ENCODE measurements at places on chromosomes 5 and 9. TPM values are rescaled to one million over a fixed set of nuclear protein-coding genes. Genes with fewer than 3 reads are reported as not detected.
A peak's percentile ranks its signal among the peaks of the same experiment; 100 is the strongest.

The PKN3 gene
- 4.5 TPM for total RNA-seq

The SLC46A2 gene
- total RNA-seq: not detected

The NUDT2 gene
- 17.6 TPM for total RNA-seq

The BRINP1 gene
- 2.0 TPM for total RNA-seq

The IRX1 gene
- total RNA-seq: not detected

The SPATA31E1 gene
- total RNA-seq: not detected

DNA sequence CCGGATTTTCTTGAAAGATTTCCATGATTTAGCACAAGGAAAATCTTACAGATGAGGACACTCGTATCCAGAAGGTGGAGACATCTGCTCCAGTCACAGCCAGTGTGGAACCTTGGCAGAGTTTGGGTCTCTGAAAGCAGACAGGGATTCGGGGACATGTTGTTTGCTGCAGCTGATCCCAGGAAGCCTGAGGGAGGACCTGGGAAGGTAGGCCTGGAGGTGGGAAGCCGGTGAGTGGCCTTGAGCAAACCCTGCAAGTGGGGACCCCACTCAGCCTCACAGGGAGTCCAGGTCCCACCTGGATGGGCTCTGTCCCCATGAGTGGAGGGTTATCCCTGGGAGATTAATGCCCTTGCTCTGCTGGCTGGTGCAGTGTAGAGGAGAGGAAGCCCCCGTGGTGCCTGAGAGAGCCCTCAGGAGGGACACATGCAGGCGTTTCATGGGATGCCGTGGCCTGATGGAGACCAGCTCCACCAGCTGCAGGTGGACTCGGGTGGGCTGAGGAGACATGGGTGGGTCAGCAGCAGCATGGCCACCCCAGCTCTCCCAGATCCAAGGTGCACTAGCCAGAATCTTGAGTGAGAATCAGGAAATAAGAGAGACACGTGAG is 7.8 kb downstream of the MRPS2 start:
- no peaks in the 10 kb centered on the region for H3K27me3 ChIP-seq
- H3K36me3 ChIP-seq: peaks cover 12% of the 10 kb centered on the region
- H3K4me1 ChIP-seq: no peaks in the 10 kb centered on the region
- no peak for DNase-seq
- H3K4me3 ChIP-seq: no peak overlapping the region

DNA sequence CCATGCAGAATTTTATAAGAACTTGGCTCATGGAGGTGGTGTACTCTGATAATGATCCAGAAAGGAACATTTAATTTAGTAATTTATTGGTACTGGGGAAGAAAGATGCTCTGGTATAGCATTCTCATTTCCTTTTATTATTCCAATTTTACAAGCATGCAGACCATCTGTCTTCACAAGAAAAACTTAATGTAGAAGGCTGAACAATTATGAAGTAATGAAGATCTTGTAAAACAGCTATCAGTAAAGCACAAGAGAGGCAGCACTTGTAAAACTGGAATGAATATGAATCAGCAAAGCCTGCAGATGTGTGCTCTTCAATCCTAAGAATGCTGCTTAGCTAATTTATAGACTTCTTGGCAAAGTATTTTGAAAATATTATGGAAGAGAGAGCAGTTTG is 300.0 kb downstream of the YTHDC2 start:
- H3K27me3 ChIP-seq: no peaks in the 10 kb centered on the region
- H3K36me3 ChIP-seq: no peaks in the 10 kb centered on the region
- H3K4me3 ChIP-seq: no peak overlapping the region
- no peak overlapping the region for H3K27ac ChIP-seq
- no peaks in the 10 kb centered on the region for H3K4me1 ChIP-seq

- no peaks in the 10 kb centered on the region for H3K27me3 ChIP-seq
- no peaks in the 10 kb centered on the region for H3K36me3 ChIP-seq
- H3K4me3 ChIP-seq: no peak overlapping the region
- no peak for DNase-seq
Observed at GRCh38 chr5:150177721-150178120, 11.1 kb downstream of the CDX1 start.

- no peaks in the 10 kb centered on the region for H3K4me1 ChIP-seq
- no peak overlapping the region for H3K4me3 ChIP-seq
- no peak overlapping the region for H3K27ac ChIP-seq
Observed at GRCh38 chr9:97845130-97845529, 7.9 kb upstream of the FOXE1 start.

- DNase-seq: no peak
- no peaks in the 10 kb centered on the region for H3K27me3 ChIP-seq
- no peaks in the 10 kb centered on the region for H3K4me1 ChIP-seq
- H3K27ac ChIP-seq: no peak overlapping the region
- H3K36me3 ChIP-seq: no peaks in the 10 kb centered on the region
Observed at GRCh38 chr5:167158588-167158987, 1132.9 kb upstream of the WWC1 start.

GRCh38 chr5:169128679-169129078 is 172.3 kb downstream of the SLIT3 start:
- no peak overlapping the region for H3K27ac ChIP-seq
- H3K4me3 ChIP-seq: no peak overlapping the region
- no peaks in the 10 kb centered on the region for H3K27me3 ChIP-seq
- H3K36me3 ChIP-seq: no peaks in the 10 kb centered on the region
- H3K4me1 ChIP-seq: no peaks in the 10 kb centered on the region

DNA sequence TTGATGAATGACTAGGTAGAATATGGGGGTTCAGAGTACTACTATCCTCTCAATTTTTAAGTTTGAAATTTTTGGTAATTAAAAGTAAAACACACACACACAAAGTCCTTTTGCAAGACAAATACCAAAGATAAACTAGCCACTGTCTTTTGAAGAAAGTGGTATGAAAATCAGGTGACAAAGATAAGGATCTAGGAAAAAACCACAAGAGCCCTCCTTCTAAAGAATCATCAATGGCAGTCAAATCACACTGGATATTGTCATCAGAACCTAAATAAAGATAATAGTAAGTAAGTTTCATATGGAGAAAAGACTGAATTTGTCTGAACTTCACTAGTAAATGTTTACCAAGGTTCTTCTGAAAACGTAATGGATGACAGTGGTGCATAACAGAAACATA is 30.5 kb upstream of the HK3 start:
- no peak for DNase-seq
- H3K27ac ChIP-seq: no peak overlapping the region
- H3K36me3 ChIP-seq: peaks cover 17% of the 10 kb centered on the region
- no peaks in the 10 kb centered on the region for H3K27me3 ChIP-seq
- no peak overlapping the region for H3K4me3 ChIP-seq

DNA sequence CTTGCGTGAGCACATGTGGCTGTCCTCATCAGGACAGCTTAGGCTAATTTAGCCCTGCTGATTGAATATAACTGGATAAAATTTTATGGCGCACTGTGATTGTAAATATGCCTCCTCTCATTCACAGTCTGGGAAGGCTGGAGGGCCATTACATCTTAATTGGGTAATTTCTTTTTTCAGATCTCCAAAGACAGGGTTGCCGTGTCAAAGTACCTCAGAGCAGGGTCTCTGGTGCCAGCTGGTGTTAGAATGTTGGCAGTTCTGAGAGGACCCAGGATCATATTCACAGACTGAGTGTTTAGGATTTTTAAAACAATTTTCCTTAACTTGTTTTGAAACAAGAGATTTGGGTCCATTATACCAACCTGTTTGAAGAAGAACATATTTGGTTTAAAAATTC is 455.7 kb upstream of the TLE4 start:
- no peak overlapping the region for H3K27ac ChIP-seq
- DNase-seq: no peak
- no peaks in the 10 kb centered on the region for H3K4me1 ChIP-seq
- H3K27me3 ChIP-seq: no peaks in the 10 kb centered on the region

DNA sequence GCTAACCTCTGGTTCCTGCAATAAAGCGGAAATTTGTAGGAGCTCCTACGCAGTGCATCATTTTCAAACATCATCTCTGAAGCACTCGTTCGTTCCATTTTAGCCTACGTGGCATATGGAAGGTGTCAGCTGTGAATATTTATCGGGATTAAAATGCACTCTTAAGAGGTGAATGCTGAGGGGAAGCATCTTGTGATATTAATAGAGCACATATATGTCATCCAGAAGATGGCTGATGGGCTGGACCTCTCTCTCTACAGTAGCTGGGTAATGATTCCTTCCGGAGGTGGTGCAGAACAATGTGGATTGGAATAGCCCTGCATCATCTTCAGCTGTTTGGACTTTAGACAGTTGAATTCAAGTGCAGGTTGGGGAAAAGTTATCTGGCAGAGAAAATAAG is 478.7 kb downstream of the DMAC1 start:
- no peaks in the 10 kb centered on the region for H3K27me3 ChIP-seq
- no peak overlapping the region for H3K27ac ChIP-seq
- H3K36me3 ChIP-seq: no peaks in the 10 kb centered on the region
- no peak for DNase-seq
- no peak overlapping the region for H3K4me3 ChIP-seq

- peaks cover 13% of the 10 kb centered on the region for H3K4me1 ChIP-seq
- H3K27ac ChIP-seq: no peak overlapping the region
- DNase-seq: no peak
Observed at GRCh38 chr5:82656341-82656761, 378.2 kb upstream of the RPS23 start.

- H3K4me3 ChIP-seq: no peak overlapping the region
- DNase-seq: no peak
- no peaks in the 10 kb centered on the region for H3K36me3 ChIP-seq
- no peaks in the 10 kb centered on the region for H3K27me3 ChIP-seq
Observed at GRCh38 chr5:128469912-128470311, 68.1 kb downstream of the FBN2 start.

GRCh38 chr5:53478411-53479044 is 1.9 kb upstream of the FST start:
- DNase-seq: no peak
- H3K36me3 ChIP-seq: no peaks in the 10 kb centered on the region
- peak overlapping the region; percentile 48 for H3K4me3 ChIP-seq
- no peak overlapping the region for H3K27ac ChIP-seq
- H3K27me3 ChIP-seq: no peaks in the 10 kb centered on the region
- no peaks in the 10 kb centered on the region for H3K4me1 ChIP-seq

DNA sequence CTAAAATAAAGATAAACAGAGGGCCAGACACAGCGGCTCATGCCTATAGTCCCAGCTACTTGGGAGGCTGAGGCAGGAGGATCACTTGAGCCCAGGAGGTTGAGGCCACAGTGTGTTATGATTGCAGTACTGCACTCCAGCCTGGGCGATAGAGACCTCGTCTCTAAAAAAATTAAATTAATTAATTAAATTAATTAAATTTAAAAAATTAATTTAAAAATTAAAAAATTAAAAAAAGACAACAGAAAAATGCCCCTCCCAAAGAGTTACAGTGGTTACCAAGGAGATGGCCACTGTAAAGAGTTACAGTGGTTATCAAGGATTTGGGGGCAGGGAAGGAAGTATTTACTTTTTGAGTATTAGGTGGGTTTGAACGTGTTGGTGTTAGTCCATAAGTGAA is 38.3 kb downstream of the CDC14B start:
- H3K27me3 ChIP-seq: no peaks in the 10 kb centered on the region
- H3K4me1 ChIP-seq: no peaks in the 10 kb centered on the region
- no peak overlapping the region for H3K4me3 ChIP-seq
- no peak for DNase-seq
- H3K36me3 ChIP-seq: no peaks in the 10 kb centered on the region
- no peak overlapping the region for H3K27ac ChIP-seq

- H3K4me3 ChIP-seq: peak overlapping the region; percentile 37
- no peak for DNase-seq
- H3K27me3 ChIP-seq: no peaks in the 10 kb centered on the region
- H3K4me1 ChIP-seq: no peaks in the 10 kb centered on the region
- H3K27ac ChIP-seq: no peak overlapping the region
Observed at GRCh38 chr9:109166171-109166770, 778 bp downstream of the FRRS1L start.

- no peak overlapping the region for H3K4me3 ChIP-seq
- no peaks in the 10 kb centered on the region for H3K4me1 ChIP-seq
- H3K27me3 ChIP-seq: no peaks in the 10 kb centered on the region
Observed at GRCh38 chr9:123927625-123928532, 2.0 kb downstream of the DENND1A start.

- no peaks in the 10 kb centered on the region for H3K27me3 ChIP-seq
- no peak overlapping the region for H3K27ac ChIP-seq
- H3K36me3 ChIP-seq: no peaks in the 10 kb centered on the region
- no peak overlapping the region for H3K4me3 ChIP-seq
- no peaks in the 10 kb centered on the region for H3K4me1 ChIP-seq
Observed at GRCh38 chr5:93886098-93886806, 144.9 kb upstream of the POU5F2 start.

DNA sequence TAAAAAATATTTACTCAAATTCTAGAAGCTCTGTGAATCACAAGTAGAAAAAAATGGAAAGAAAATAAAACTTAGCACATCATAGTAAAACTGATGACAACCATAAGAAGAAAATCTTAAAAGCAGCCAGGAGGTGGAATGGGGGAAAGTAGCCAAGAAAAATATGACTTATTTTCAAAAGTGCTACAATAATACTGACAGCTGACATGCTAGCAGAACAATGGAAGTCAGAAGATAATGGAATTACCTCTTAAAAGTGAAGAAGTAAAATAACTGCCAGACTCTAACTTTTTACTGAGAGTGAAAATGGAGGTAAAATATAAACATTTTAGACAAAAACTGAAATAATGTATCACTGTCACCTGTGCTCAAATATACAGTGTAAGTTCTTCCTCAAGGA is 532.2 kb upstream of the SGCD start:
- H3K27me3 ChIP-seq: no peaks in the 10 kb centered on the region
- no peaks in the 10 kb centered on the region for H3K4me1 ChIP-seq
- no peak for DNase-seq
- H3K36me3 ChIP-seq: no peaks in the 10 kb centered on the region
- H3K4me3 ChIP-seq: no peak overlapping the region
- H3K27ac ChIP-seq: no peak overlapping the region

DNA sequence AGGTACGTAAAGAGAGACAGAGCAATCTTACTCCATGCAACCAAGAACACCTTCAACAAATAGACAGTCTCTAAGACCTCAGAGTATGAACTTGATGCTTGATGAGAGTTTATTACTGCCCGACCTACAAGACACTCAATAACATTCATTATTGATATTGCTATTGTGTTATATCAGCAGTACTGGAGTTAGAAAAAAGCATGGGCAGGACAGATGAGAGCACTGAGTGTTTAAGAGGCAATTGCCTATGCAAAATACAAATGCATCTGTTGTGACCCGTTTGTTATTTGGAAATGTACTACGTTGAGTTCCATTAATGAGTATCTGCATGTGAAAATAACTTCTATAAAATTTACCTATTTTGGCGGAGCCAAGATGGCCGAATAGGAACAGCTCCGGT is 8.1 kb upstream of the MARCOL start:
- H3K4me1 ChIP-seq: no peaks in the 10 kb centered on the region
- H3K36me3 ChIP-seq: no peaks in the 10 kb centered on the region
- H3K27ac ChIP-seq: no peak overlapping the region
- no peak overlapping the region for H3K4me3 ChIP-seq
- no peaks in the 10 kb centered on the region for H3K27me3 ChIP-seq
- DNase-seq: no peak
